NCI-H748 treated with DMSO at 0.1 percent for 48 hours (cell line): ENCODE measurements at places on chromosomes 12 and 14.

DNA sequence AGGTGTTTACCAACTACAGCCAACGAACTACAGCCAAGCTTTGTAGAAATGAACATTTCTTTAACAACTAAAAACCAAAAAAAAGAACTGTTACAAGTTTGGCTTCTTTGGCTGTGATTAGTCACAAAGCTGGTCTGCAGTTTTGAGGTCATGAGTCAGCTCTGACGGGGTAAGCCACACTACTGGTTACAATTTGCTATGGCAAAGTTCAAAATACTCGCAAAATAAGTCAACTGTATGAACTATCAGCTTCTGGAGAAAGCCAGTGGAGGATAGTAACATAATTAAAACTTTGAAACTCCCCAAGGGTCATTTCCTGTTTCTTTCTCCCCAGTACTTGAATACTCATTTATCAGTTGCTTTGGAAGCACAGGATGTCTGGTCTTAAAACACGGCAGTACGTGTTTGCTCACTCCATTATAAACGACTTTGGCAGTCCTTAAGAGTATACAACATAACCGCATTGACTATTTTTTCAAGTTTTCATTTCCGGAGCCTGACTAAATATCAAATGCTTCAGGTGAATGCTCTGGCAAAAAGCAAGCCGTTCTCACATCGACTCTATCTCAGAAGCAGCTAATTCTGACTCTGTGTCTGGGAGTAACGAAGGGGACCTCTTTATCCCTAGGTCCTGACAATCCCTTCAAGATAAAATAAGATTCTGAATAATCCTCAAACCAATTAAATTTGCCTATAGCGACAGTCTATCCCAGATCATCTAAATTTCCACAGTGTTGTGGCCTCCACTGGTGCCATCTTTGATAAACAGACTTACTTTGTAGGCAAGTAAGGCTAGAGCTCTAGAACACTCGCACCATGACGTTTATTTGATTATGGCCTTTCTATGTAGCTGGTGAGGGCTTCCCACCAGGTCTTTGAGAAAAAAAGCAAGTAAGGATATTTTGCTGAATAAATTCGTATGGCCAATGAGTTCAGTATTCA is 10.6 kb downstream of the PHLDA1 start:
- no peak for DNase-seq

- no peak for DNase-seq
Measured at GRCh38 chr12:21155522-21156351, 24.7 kb downstream of the SLCO1B1 start.

- no peak for DNase-seq
Measured at GRCh38 chr12:119589097-119589496, 4.5 kb upstream of the TMEM233 start.

GRCh38 chr14:101035466-101036225 is 132.1 kb upstream of the RTL1 start:
- DNase-seq, result no peak

- DNase-seq, result no peak
Measured at GRCh38 chr14:80468331-80469122, 257.2 kb upstream of the DIO2 start.

DNA sequence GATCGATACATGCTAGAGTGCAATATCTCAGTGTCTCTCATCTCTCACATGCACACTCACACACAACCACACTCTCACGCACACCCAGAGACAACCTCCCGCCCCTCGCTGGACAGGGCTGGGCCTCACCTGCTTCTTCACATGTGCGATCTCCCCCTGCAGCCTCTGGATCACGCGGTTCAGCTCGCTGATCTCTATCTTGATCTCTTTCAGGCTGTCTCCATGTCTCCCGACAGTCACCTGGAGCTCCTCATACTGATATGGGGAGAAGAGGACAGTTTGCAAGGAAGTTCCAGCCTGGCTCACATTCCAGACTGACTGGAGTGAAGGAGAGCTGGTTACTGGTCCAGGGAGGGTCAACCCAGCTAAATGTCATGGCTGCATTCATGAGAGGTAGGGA is 4.4 kb downstream of the KRT2 start:
- DNase-seq, result no peak

GRCh38 chr14:105324871-105325270 is 10.3 kb downstream of the PACS2 start:
- no peak for DNase-seq

DNA sequence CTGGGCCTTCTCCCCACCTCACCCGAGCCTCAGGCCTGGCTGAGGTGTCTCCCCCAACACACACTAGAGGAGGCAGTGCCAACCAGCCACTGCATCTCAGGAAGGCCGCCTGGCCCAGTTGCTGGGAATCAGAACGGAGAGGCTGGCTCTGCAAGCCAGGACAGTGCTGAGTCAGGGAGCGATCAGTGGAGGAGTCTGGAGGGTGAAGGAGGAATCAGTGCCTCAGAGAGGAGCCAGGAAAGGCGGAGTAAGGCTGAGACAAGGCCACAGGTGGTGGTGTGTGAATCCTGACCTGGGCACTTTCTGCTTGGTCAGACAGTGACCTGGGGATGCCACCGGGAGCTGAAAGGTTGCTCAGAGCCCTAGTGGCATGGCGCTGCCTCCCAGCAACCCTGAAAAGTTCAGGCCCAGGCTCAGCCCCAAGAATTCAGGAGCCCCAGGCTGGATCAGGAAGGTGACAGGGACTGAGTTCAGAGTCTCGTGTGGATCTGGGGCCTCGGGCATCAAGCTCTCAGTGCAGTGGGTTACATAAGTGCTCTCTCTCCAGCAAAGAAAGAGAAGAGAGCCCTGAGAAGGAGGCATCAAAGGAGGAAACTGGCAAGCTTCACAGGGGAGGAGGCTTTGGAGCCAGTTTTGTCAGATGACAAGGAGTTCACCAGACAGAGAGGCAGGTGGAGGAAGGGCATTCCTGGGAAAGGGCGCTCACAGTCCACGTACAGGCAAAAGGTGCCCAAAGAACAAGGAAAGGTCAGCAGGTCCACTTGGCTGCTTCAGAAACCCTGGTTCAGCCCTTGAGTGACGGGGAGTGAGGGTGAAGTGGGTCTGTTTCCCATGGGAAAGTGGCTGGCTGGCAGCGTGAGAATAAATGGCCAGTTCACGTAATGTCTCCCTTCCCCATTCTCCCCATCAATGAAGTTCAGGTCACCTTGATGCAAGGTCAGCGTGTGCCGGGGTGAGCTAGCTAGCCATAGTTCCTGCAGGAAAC is 87.8 kb downstream of the ZFP36L1 start:
- DNase-seq, result no peak

DNA sequence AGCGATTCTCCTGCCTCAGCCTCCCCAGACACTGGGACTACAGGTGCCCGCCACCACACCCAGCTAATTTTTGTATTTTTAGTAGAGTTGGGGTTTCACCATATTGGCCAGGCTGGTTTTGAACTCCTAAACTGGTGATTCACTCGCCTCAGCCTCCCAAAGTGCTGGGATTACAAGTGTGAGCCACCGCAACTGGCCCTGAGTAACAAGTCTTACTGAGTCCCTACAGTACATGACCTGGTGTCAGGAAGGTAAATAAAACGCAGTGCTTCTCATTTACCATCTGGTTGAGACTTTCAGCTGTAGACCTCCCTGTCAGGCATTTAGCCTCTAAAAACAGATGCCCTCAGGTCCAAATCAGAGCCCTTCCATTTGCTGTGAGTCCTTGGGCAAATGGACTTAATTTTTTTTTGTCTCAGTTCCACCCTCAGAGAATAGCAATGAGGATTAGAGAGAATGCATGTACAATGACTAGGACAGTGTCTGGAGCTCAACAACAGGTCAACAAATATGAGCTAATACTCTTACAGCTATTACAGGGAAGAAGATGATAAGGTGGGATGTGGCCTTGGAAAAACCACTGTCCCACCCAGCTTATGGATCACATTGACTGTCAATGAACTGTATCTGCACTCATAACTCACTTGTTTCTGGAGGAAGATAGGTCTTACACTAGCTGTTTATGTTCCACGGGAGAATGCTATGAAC is 70.5 kb downstream of the PHLDA1 start:
- no peak for DNase-seq

GRCh38 chr14:51725061-51725460 is 73.4 kb downstream of the FRMD6 start:
- DNase-seq, result no peak

- DNase-seq, result no peak
Measured at GRCh38 chr12:15772405-15773018, 16.7 kb downstream of the EPS8 start.

- no peak for DNase-seq
Measured at GRCh38 chr12:47941871-47942613, 21.4 kb upstream of the TMEM106C start.

DNA sequence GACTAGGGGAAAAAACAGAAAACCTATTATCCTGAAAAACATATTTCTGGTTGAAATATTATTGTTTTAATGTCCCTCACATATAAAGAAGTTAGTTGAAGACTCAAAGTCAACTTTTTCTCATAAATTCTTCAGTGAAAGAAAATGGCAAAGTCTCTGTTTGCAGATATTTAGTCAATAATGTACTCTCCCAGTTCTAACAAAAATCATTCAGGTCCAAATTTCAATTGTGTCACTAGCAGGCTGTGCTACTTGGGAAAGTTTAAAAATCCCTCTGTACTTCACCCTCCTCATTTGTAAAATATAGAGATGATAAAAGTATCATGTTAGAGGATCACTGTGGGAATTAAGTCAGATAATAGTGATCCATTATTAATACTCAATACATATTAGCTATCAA is 496.5 kb downstream of the FSCB start:
- DNase-seq, result no peak

- no peak for DNase-seq
Measured at GRCh38 chr14:39267608-39268005, 33.9 kb downstream of the MIA2 start.

DNA sequence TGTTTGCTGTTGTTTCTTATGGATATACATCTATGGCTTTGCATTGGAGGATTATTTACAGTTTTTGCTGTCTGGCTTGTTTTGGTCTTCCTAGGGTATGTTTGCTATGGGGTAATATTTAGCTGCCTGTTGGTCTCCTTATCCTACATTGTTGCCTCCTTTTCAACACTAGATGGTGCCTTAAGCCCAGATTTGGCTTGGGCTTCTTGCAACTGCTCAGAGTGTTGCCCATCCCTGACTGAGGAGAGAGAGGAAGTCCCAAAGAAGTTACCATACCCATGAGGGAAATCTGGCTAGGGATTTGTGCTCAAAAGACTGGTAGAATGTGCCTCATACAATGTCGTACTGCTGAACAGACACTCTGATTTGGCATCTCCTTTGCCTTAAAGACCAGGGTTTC is 94.6 kb upstream of the MUCL1 start:
- peak; percentile 43 for DNase-seq

- DNase-seq, result no peak
Measured at GRCh38 chr12:27549236-27549800, 25.3 kb downstream of the PPFIBP1 start.

- DNase-seq, result no peak
Measured at GRCh38 chr12:94597268-94597667, 53.1 kb downstream of the TMCC3 start.

GRCh38 chr12:10965476-10965875 is 21.2 kb downstream of the TAS2R50 start:
- no peak for DNase-seq
